Colonic mucosa (tissue), 4 donors: ENCODE measurements at places on chromosomes 1 and 21. TPM values are rescaled to one million over a fixed set of nuclear protein-coding genes. Genes with fewer than 3 reads are reported as not detected.
A peak's percentile ranks its signal among the peaks of the same experiment; 100 is the strongest.

AQP10 gene
- 0.27 TPM for total RNA-seq

DNA sequence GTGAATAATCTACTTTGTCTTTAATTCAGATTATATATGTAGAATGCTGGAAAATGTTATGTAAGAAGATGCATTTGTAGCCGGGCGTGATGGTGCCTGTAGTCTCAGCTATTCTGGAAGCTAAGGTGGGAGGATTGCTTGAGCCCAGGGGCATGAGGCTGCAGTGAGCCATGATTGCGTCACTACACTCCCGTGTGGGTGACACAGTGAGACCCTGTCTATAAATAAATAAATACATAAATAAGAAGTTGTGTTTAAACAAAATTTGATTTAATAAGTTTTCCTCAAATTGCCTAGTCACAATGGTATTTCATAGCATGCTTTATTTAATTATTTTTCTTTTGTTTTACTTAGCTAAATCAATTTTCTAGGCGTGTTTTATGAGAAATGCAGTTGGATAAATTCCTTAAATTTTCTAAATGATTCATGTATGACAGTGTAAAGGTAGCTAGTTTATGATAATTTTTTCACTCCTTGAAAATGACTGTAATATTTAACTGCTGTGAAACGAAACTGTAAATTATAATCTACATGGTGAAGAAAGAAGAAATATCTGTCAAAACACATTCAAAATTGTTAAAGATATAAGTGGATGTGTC lies 232.6 kb downstream of the SRGAP2C start:
- DNase-seq, result no peak
- H3K27ac ChIP-seq, result no peak overlapping the region
- H3K27me3 ChIP-seq, result no peaks in the 10 kb centered on the region
- H3K36me3 ChIP-seq, result no peaks in the 10 kb centered on the region
- no peaks in the 10 kb centered on the region for H3K4me1 ChIP-seq
- no peak overlapping the region for H3K4me3 ChIP-seq

DNA sequence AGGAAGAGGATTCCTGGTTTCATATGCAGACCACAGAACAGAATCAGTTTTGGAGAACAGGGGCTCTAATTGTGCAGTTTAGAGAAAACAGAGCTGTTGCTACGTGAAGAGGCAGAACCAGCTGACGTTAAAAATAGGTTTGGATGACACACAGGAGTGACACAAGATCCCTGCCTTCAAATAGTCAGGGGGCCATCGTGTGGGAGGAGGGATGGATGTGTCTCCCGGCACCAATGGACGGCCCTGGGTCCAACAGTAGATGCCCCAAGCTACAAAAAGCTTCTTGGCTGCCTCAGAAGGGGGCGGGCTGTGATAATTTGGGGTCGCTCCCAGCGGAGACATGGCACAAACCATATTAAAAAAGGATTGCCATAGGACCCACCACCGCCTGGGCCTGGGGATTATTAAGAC lies 87.8 kb downstream of the MRPL37 start:
- no peak for DNase-seq
- H3K36me3 ChIP-seq, result no peaks in the 10 kb centered on the region
- peaks cover 35% of the 10 kb centered on the region for H3K4me1 ChIP-seq
- H3K27ac ChIP-seq, result peak overlapping the region; percentile 4
- no peaks in the 10 kb centered on the region for H3K27me3 ChIP-seq
- no peak overlapping the region for H3K4me3 ChIP-seq

LCE1F gene
- not detected for total RNA-seq

- H3K27ac ChIP-seq, result no peak overlapping the region
- H3K4me1 ChIP-seq, result no peaks in the 10 kb centered on the region
Measured at GRCh38 chr1:36606641-36607262, 124.0 kb upstream of the CSF3R start.

DNA sequence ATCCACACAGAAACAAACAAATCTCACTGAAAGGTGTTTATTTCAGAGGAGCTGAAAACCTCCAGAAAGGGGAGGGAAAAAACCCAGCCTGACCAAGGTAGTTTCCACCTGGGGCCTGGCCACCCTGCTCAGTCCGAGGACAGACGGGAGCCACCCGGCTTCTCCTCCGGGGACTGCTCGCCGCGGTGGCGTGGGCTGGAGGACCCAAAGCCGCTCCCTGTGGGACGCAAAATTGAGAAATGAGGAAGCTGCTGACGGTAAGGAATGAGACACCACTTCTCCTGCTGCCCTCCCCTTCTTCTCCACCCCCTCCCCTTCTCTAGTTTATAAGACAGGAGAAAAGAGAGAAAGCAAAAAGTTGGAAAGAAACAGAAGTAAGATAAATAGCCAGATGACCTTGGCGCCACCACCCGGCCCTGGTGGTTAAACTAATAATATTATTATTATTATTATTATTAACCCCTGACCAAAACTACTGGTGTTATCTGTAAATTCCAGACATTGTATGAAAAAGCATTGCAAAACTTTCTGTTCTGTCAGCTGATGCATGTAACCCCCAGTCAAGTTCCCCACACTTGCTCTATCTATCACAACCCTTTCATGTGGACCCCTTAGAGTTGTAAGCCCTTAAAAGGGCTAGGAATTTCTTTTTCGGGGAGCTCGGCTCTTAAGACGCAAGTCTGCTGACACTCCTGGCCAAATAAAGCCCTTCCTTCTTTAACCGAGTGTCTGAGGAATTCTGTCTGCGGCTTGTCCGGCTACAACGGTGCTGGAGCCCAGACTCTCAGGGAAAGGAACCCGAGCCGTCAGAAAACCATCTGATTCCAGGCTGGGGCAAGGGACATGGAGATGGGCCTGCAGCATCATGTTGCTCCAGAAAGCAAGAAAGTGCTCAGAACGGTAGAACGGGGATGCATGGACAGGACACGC lies 12.5 kb downstream of the ITGB2 start:
- H3K4me3 ChIP-seq, result no peak overlapping the region
- no peak overlapping the region for H3K27ac ChIP-seq
- DNase-seq, result no peak
- no peaks in the 10 kb centered on the region for H3K36me3 ChIP-seq
- peaks cover 19% of the 10 kb centered on the region for H3K4me1 ChIP-seq

FCRL5 gene
- total RNA-seq, result 0.90 TPM

DNA sequence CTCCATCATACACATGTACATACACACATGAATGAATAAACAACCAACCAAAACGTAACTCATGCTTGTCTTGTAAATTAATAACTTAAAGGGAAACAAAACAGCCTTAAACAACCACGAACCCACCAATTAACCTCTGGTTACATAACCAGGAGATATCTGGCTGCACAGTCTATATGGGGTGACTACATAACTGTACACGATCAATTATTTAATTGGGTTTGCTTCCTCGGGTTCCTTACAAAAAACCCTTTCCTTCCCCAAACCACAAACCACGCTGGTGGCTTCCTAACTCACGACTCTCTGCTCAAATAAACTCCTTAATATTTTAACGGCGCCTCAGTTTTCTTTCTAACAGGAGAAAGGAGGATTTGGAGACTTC lies 744 bp downstream of the ZNF670 start:
- peak overlapping the region; percentile 70 for H3K4me3 ChIP-seq
- H3K4me1 ChIP-seq, result no peaks in the 10 kb centered on the region
- H3K36me3 ChIP-seq, result no peaks in the 10 kb centered on the region
- no peak for DNase-seq
- H3K27ac ChIP-seq, result no peak overlapping the region

- no peaks in the 10 kb centered on the region for H3K36me3 ChIP-seq
- no peaks in the 10 kb centered on the region for H3K4me1 ChIP-seq
- H3K27me3 ChIP-seq, result no peaks in the 10 kb centered on the region
- H3K4me3 ChIP-seq, result no peak overlapping the region
- DNase-seq, result no peak
Measured at GRCh38 chr1:26012864-26013263, 8.7 kb upstream of the EXTL1 start.

RAB7B gene
- total RNA-seq, result 0.57 TPM

GRCh38 chr1:65253800-65254319 lies 55.5 kb upstream of the DNAJC6 start:
- H3K4me1 ChIP-seq, result peaks cover 4% of the 10 kb centered on the region
- no peak overlapping the region for H3K27ac ChIP-seq
- H3K36me3 ChIP-seq, result no peaks in the 10 kb centered on the region
- H3K27me3 ChIP-seq, result no peaks in the 10 kb centered on the region

GRCh38 chr1:184025242-184025675 lies 12.3 kb downstream of the COLGALT2 start:
- no peaks in the 10 kb centered on the region for H3K27me3 ChIP-seq
- no peak overlapping the region for H3K4me3 ChIP-seq
- no peaks in the 10 kb centered on the region for H3K4me1 ChIP-seq
- no peak overlapping the region for H3K27ac ChIP-seq

- no peaks in the 10 kb centered on the region for H3K27me3 ChIP-seq
- no peaks in the 10 kb centered on the region for H3K4me1 ChIP-seq
- no peak overlapping the region for H3K27ac ChIP-seq
- no peaks in the 10 kb centered on the region for H3K36me3 ChIP-seq
- DNase-seq, result no peak
Measured at GRCh38 chr1:29576510-29576909, 340.2 kb downstream of the PTPRU start.

- no peak for DNase-seq
- H3K36me3 ChIP-seq, result no peaks in the 10 kb centered on the region
- no peak overlapping the region for H3K4me3 ChIP-seq
- H3K4me1 ChIP-seq, result no peaks in the 10 kb centered on the region
- no peaks in the 10 kb centered on the region for H3K27me3 ChIP-seq
Measured at GRCh38 chr1:113013823-113014222, 57.8 kb upstream of the SLC16A1 start.

GRCh38 chr1:167216809-167217208 lies 3.9 kb upstream of the POU2F1 start:
- no peaks in the 10 kb centered on the region for H3K4me1 ChIP-seq
- no peak overlapping the region for H3K4me3 ChIP-seq
- no peaks in the 10 kb centered on the region for H3K27me3 ChIP-seq
- H3K36me3 ChIP-seq, result no peaks in the 10 kb centered on the region
- DNase-seq, result no peak
- H3K27ac ChIP-seq, result no peak overlapping the region

- no peak overlapping the region for H3K4me3 ChIP-seq
- H3K36me3 ChIP-seq, result peaks cover 4% of the 10 kb centered on the region
- H3K27me3 ChIP-seq, result no peaks in the 10 kb centered on the region
- no peak for DNase-seq
Measured at GRCh38 chr1:156935505-156936128, 15.2 kb downstream of the LRRC71 start.

MAP10 gene
- 2.5 TPM for total RNA-seq
